ENCODE measurements at places on chromosomes 7 and 10.

- DNase-seq: no peak
Measured at GRCh38 chr7:68417002-68417401, 1181.3 kb upstream of the AUTS2 start.

DNA sequence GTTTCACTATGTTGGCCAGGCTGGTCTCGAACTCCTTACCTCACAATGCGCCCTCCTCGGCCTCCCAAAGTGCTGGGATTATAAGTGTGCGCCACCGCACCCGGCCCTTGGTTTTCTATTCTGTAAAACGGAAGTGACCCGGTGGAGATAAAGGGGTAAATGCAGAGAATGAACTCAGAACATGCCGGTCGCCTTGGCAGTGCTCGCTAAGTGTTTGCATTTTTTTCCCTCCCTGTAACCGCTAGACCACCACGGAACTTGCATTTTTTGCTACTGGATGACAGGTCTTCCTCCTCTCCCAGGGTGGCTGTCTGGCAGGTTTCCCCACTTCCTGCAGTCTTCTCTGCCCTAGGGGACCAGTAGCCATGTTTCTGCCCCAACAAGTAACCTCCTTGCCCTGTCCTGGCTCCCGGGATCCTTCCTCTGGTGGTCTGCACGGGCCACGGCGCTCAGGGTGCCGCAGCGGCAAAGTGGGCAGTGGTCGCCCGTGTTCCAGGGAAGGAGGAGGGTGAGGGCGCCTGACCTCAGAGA lies 18.8 kb upstream of the GNA12 start:
- DNase-seq: no peak

DNA sequence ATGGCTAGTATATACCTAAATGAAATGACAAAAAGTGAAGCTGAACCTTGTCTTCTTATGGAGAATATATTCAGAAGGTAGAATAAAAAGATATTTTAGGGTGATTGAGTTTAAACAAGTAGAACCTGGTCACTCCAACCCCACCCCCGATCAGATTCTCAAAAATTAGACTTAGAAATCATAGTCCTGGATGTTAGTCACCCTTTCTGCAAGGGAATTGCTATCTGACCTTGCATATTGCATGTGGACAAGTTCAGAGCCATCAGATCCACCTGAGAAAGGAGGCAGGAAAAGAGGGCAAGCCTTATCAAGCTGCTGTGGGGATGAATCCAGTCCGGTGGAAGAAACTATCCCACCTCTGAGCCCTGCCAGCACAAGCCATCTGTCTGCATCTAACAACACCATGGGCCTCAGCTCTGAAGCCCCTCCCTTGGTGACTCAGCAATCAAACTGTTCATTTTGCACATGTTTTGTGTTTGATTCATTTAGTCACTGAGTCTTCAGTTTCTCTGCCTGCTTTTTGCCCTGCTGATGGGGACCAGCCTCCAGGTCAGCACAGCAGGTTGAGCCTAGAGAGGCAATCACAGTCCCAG lies 727.3 kb downstream of the AUTS2 start:
- DNase-seq: no peak

DNA sequence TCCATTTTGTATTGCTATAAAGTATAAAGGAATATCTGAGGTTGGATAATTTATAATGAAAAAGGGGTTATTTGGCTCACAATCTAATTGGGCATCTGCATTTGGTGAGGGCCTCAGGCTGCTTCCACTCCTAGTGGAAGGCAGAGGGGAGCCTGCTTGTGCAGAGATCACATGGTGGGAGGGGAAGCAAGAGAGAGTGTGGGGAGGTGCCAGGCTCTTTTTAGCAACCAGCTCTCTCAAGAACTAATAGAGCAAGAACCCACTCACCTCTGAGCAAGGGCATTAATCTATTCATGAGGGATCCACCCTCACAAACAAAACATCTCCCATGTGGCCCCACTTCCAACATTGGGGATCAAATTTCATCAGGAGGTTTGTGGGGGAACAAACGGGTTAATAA lies 64.6 kb downstream of the OGDH start:
- DNase-seq: no peak

- DNase-seq: no peak
Measured at GRCh38 chr7:97512441-97513207, 219.3 kb upstream of the TAC1 start.

DNA sequence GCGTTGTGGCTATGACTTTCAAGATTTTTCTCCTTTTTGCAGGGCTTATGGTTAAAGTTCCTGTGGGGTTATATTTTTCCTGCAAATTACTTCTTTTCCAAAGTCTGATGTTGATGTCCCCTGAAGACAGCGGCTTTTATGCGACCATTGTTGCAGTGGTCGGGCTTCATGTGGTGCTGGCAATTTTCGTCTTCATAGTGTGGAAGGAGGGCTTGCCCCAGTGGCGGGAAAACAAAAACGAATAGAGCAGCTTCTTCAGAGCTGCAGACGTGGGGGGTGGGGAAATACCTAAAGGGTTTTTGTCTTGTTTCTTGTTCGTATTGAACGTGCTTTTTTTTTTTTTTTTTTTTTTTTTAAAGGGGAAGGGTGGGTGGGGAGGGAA lies 53.8 kb downstream of the MCMBP start:
- no peak for DNase-seq

DNA sequence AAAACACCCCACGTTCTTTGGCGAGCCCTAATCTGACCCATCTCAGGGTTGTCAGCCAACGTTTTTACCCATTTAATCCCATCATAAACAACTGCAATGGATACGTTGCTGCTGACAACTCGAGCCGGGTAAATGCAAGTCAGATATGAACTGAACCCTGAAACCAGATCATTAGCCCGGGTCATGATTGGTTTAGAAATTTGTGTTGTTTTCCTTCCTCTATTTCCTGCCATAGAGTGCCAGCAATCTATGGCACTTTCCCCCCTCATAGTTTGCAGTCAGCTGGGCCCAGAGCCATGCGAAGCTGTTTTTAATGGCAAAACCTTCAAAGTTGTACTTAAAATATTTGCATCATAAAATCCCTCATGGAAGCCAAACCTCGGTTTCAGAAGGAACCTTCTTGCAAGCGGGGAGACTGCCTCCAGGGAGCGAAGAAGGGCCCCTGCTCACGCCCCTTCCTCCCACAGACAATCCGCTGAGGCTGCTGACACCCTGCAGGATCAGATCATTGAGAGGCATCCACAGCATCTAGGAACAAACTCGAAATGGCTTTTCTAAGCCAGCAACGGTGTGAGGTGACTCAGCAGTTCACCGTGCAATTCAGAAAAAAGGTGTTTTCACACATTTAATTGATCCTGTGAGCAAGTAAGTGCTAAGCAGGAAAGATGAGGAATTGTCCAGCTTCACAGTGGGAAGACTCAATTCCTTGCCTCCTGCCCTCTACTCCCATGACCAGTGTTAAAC lies 710.1 kb downstream of the PARD3 start:
- no peak for DNase-seq

- no peak for DNase-seq
Measured at GRCh38 chr10:102394801-102395399, 605 bp upstream of the NFKB2 start.

GRCh38 chr10:114262496-114262895 lies 23.4 kb downstream of the VWA2 start:
- DNase-seq: no peak

- DNase-seq: no peak
Measured at GRCh38 chr7:134768243-134768642, 11.2 kb upstream of the CALD1 start.

DNA sequence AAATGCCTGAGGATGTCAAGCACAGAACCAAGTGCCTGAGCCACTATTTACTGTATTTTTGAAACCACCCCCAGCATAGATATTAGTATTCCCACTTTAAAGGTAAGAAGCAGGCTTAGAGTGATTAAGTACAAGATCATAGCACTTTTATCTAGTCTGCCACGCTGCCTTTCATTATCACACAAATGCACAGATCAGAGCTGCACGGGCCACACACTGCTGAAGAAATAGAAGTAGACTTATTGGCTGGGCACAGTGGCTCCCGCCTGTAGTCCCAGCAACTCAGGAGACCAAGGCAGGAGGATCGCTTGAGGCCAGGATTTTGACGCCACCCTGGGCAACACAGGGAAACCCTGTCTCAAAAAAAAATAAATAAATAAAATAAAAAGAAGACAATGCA lies 38.2 kb downstream of the NCAPG2 start:
- DNase-seq: no peak

DNA sequence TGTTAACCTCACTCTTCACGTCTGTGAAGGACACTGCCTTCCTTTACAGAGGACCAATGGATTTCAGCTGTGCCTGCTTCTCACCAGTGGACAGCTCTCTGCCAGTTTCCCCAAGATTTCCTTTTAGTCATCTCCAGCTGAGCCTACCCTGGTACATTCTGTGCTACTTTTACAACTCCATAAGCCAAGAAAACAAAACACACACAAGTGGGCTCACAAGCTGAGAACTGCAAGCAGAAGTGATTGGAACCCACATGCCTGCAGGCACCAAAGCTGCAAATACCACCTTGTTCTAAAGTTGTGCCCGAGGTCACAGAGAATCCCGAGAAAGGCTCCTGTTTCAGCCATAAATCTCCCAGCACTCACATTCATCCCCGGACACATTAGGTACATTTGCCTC lies 636.8 kb downstream of the PHTF2 start:
- no peak for DNase-seq

DNA sequence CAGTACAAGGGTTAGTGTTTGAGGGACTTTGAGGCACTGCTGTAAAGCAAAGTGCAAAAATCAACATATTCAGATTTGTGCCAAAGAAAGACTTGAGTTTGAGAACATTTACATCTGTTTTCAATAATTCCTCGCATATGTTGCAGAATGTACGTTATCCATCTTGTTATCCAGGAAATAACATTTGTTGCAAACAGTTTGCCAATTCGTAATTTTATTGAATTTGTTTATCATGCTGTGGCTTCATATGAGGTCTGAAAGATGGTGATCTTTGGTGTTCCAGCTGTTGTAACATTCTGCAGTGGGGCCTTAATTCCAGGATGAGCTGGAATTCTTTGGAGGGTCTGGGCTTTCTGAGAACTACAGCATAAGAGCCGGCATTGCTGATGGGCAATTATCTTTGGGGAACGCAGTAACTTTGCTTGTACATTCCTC lies 396.2 kb downstream of the LRMDA start:
- no peak for DNase-seq

GRCh38 chr7:4097001-4097609 lies 585.0 kb upstream of the FOXK1 start:
- no peak for DNase-seq

GRCh38 chr10:102714621-102715455 lies at the start of gene SFXN2:
Gene SFXN2 (plus strand): TSS chr10:102714636. CDS start chr10:102726637, 12,001 bp downstream.
- DNase-seq: no peak

- DNase-seq: no peak
Measured at GRCh38 chr7:157136372-157136771, 2.4 kb upstream of the UBE3C start.

DNA sequence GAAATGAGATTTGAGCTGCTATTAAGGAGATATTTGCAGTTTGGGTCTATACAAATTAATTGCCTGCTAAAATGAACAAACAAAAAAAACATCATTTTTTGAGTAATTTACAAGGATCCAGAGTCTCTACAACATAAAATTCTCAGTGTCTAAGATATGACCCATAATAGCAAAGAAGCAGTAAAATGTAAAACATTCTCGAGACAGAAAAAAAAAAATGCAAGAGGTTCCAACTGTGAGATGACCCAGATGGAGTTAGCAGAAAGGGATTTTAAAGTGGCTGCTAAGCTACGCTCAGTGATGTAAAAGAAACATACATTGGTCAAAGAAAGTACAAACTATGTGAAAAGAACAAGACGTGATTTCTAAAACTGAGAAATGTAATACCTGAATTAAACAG lies 471.0 kb downstream of the SH2D4B start:
- DNase-seq: no peak

- no peak for DNase-seq
Measured at GRCh38 chr10:15813415-15813814, 46.9 kb downstream of the MINDY3 start.

DNA sequence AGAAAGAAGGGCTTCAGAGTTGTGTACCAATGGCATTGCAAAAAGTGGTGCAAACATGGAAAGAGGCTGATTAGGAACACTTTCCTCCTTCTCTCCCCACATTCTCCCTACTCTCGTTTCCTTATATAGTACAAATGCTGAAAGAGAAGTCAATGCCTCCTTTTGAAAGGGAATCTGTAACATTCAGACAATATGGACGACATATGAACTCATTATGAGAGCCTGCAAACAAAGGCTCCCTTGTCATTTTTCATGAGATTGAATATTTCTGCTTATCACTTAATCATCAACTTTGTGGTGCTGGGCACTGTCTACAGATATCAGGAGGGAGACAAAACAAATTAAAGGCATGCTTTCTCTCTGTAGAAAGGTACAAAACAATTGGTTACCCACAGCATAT lies 437.1 kb upstream of the PHF14 start:
- DNase-seq: no peak

Measured in substantia nigra (tissue), 51 donors.